HTR-8/SVneo (cell line): ENCODE measurements at places on chromosomes 5 and 9.

DNA sequence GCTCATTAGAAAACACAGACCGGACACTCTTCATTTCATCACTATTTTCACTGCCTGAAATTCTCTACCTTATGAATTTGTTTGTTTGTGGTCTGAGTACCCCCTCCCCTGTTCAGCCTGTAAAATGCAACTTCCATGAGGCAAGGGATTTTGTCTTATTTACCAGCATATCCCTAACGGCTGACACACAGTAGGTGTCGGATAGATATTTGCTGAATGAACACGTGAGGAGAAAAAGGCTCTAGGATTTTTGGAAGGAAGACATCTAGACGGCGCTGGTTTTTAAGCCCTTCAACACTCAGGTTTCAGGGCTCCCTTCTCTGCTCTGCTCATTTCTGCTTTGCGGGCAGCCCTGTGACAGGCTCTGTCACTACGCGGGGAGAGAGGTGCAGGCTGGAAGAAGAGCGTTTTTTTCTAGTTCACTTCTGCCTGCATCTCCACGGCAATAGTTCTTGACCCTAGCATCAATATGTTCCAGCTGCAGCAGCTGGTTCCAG is 41.0 kb downstream of the KCNMB1 start:
- no peak for DNase-seq

- no peak for DNase-seq
Observed at GRCh38 chr5:142275496-142275895, 49.3 kb downstream of the SPRY4 start.

- no peak for DNase-seq
Observed at GRCh38 chr9:96107436-96107835, 194.5 kb downstream of the HSD17B3 start.

- no peak for DNase-seq
Observed at GRCh38 chr5:122267185-122267584, 44.9 kb upstream of the SNCAIP start.

DNA sequence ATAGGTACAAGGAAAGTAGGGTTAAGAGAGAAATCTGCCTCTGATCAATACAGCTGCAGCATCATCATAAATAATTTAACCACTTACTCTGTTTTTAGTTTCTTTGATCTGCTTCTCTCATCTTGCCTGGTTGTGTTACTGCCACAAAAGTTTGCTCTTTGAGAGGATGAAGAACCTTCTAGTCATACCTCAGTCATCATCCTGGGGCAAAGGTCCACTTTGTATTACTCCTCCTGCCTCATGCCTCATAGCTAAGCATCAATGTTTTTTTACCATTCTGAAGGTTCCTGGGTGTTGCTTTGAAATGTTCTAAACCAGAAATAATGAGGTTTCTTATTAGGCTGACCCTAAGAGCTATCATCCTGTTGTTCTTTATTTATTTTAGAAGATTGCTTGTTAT is 17.1 kb upstream of the TRIM36 start:
- no peak for DNase-seq

- no peak for DNase-seq
Observed at GRCh38 chr5:159050316-159051143, 49.2 kb downstream of the EBF1 start.

DNA sequence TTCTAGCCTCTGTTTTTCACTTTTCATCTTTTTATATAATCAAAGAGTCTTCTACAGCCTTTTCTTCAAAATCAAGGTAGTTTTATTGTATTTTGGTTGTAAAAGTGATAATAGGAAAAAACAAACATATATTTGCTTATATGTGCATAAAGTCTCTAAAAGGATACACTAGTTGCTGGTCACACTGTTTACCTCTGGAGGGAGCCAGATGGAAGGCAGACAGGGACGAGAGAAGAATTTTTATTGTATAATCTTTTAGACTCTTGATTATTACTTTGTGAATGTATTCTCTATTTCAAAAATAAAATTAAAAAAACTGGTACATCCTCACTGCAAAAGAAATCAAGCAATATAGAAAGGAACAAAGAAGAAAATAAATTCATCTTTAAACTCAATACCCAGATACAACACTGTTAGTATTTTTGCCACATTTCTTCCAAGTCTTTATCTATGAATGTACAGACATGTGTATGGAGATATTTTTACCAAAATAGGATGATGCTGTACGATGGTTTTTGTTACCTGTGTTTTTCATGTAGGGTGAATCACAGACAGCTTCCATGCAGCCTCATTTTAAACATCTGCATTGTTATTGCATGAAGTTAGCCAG is 6.1 kb upstream of the RNF183 start:
- DNase-seq = peak; percentile 54

DNA sequence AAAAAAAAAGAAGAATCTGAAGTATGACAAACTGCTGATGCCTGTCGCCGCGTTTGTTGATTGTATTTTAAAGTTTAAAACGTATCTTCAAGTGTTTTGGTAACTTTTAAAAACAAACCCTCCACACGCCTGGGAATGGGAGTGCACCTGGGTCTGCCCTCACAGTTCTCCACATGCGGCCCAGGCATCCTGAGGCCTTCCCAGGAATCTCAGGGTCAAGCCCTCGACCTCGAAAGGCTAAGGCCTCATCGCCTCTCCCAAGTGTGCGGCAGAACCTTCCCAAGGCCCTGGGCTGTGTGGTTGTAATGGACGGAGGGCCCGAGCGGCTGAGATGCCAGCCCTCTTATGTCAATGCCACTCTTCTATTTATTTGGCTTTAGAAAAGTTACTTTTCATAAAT is 94.4 kb downstream of the CAMSAP1 start:
- DNase-seq = no peak

- DNase-seq = peak; percentile 39
Observed at GRCh38 chr5:174335682-174336364, 290.3 kb downstream of the NSG2 start.

GRCh38 chr9:60546406-60546805 is 367.8 kb upstream of the SPATA31A5 start:
- no peak for DNase-seq

DNA sequence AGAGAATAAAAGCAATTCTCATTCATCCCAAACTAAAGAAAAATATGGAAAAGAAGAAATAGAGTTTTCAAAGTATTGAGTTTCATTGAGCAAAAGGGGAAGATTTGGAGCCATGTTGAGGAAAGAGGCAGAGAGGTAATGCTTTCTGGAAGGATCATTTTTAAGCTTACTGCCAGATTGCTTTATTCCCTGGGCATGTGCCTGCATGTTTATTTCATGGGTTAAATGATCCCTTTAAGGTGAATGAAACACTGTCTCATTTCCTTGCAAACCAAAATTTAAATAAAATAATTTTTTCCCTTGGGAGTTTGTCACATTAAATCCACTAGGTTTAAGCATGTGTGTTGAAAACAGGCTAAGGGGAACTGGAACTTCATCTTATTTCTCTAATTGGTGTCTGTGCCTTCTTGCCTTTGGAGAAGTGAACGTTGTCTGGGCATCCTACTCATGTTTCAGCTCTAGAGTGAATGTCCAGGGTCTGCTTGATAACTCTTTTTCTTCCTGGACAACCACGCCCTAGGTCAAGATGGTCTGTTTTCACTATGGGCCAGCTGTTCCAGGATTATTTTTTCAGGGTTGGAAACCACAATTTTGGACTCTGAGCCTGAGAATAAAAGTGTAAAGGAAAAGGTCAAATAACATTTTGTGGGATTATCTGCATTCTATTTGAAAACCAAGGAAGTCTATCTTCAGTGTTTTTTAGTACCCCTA is 114.1 kb upstream of the ELL2 start:
- DNase-seq = no peak

GRCh38 chr9:13816837-13817236 is 497.1 kb downstream of the NFIB start:
- no peak for DNase-seq

- no peak for DNase-seq
Observed at GRCh38 chr9:136793086-136793946, 2.2 kb downstream of the TMEM141 start.

- DNase-seq = no peak
Observed at GRCh38 chr9:78311886-78312524, 15.1 kb downstream of the PSAT1 start.

DNA sequence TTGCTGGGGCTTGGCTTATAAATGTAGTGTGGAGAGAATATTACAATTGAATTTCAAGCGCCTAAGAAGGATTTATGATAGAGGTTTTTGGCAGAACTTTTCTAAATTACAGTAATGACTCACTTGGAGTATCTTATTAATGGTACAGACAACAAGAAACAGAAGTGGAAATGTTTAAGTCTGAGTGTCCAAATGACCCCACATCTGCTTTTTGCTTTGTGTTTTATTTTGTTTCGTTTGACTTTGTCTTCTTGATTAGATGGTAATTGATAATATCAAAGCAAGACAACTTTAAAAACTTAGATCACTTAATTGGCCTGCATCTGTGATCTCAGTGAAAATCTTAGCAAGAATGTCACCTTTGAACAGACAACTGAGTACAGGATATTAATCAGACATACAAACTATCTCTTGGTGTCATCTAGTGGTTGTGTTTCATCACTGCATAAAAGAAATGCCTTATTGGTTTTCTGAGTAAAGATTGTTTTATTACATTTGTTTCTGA is 577.4 kb downstream of the ISL1 start:
- DNase-seq = peak; percentile 18

DNA sequence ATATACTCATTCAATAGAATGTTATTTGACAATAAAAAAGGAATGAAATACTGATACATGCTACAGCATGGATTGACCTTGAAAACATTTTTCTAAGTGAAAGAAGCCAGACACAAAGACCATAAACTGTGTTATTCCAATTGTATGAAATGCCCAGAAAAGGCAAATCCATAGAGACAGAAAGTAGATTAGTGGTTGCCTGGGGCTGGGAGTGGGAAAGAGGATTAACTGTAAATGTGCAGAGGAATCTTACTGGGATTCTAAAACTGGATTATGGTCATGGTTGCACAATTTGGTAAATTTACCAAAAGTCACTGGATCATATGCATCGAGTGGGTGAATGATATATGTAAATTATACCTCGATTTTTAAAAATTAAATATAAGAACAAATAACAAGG is 88.1 kb downstream of the GLIS3 start:
- no peak for DNase-seq

DNA sequence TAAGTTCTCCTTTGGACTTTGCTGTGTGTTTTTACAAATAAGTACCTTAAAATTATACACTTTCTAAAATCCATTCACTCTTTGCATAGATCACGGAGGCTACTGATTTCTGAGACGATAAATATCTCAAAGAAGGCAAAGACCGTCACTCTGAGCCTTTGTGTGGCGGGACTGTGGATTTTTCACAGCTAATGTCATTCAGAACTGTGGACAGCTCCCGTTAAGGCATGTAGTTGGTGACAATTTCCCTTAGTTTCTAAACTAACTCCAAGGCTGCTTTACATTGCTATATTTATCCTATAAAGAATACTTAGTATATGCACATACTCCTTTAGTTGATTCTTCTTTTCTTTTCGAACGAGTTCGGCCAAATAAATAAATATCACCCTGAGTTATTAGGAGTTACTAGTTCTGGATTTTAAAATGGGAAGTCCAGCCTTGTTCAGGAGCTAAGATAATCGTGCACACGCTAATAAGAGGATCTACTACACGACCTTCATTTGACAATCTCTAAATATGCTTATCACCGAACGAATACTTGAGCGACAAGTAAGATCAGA is 1.8 kb downstream of the HCN1 start:
- no peak for DNase-seq

DNA sequence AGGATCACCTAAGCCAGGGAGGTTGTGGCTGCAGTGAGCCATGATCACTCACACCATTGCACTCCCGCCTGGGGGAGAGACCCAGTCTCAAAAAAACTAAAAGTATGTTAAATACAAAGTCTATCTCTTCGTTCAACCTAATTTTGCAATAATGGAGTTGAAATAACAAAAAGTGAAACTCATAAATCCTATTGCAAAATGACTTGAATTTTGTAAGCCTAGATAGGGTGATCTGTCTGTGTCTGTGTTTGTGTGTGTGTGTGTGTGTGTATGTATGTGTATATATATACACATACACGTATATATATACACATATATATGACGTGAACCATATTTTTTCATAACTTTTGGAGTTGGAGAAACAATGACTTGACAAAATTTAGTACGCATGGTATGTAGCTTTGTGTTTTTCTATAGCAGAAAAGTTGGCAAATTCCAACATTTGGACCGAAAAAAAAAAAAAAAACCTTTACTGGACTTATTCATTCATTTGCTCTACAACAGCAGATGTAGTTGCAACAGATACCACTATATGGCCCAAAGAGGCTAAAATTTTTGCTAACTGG is 76.9 kb upstream of the CDH6 start:
- DNase-seq = no peak

- no peak for DNase-seq
Observed at GRCh38 chr9:109846776-109847175, 66.8 kb downstream of the PALM2AKAP2 start.

DNA sequence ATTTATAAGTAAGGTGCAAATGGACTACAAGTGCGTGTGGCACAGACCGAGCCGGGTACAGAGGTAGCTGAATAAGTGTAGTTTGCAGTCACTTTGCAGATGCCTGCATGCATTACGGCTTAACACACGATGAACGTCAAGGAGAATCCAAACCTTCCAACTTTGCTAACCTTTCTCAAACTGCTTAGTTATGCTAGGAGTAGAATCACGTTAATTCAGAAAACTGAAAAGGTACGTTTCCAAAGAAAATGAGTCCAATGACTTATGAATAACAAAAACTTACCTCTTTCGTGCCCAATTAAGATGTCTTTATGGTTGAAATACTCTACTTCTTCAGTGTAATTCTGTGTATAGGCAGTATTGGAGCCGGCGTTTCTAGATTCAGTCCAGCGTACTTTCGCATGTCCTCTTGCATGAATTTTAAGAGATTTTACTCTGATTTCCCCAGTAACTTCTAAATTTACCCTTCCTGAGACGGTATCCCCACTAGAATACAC is 539 bp downstream of the ARRDC3 start:
- no peak for DNase-seq

DNA sequence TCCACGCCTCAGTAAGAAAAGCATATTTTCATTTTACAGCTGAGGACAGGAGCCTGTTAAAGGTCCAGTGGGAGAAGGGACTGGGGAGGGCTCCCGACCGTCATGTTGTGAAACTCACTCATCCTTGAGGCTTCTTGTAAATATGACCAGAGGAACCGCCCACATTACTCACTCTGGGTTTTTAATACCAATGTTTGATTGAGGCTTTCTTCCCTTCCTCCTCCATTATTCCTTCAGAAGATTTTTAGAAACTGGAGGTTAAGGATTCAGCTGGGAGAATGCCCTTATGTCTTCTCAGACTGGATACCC is 61.4 kb upstream of the GLRX start:
- DNase-seq = no peak

DNA sequence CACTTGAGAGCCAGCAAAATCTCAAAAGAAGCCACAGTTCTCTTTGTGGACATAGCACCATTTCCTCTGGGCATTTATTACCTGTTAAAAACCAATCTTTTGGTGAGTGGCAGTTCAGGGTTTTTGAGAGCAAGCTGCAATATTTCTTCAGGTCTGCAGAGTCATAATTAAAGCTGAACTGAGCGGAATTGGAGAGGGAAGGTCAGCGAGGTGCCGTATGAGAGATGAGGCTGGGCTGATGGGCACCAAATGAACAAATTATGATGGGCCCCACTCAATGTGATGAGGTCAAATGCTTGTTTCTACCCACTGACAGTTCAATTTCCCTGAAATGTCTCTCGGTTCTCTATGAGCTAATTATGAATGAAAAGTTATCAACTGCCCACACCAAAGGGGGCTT is 231.9 kb downstream of the AP3B1 start:
- DNase-seq = no peak
